ENCODE measurements at places on chromosomes 6 and 20.

DNA sequence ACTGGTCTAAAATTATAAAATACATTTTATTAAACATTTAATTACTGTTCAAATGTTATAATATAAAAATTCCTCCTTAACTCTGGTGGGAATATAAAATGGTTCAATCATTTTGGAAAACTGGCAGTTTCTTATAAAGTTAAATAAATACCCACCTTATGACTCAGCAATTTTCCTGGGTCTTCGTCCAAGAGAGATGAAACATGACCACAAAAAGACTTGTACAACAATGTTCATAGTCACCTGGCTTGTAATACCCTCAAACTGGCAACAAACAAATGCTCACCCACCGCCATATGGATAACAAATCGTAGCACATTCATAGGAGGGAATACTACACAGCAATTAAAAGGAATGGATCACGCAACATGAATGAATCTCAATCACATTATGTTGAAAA lies 66.0 kb upstream of the RIN2 start:
- DNase-seq: no peak

GRCh38 chr6:132708771-132709170 lies 5.1 kb downstream of the VNN1 start:
- no peak for DNase-seq

- DNase-seq: no peak
These were observed 1160.0 kb downstream of the HACE1 start for GRCh38 chr6:103699769-103700168.

GRCh38 chr6:164151161-164152120 lies 736.9 kb downstream of the QKI start:
- DNase-seq: no peak

- DNase-seq: no peak
These were observed 94.2 kb upstream of the EXOC2 start for GRCh38 chr6:786946-787763.

GRCh38 chr6:166331503-166332415 lies 10.6 kb downstream of the SFT2D1 start:
- DNase-seq: no peak

DNA sequence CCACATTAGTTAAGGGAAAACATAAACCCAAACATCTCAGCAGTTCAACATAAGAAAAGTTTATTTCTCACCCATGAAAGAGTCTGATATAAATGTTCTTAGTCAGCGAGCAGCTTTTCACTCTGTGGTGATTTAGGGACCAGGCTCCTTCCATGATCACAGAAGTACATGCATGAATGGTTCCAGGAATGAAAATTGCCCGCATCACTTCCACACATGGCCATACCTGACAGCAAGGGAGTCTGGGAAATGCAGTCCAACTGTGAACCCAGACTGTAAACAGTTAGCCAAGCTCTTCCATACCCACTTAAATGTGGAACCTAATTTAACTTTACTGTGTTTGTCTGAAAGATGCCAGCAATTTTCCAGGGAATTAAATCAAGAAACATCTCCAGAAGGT lies 353.9 kb downstream of the HACE1 start:
- no peak for DNase-seq

DNA sequence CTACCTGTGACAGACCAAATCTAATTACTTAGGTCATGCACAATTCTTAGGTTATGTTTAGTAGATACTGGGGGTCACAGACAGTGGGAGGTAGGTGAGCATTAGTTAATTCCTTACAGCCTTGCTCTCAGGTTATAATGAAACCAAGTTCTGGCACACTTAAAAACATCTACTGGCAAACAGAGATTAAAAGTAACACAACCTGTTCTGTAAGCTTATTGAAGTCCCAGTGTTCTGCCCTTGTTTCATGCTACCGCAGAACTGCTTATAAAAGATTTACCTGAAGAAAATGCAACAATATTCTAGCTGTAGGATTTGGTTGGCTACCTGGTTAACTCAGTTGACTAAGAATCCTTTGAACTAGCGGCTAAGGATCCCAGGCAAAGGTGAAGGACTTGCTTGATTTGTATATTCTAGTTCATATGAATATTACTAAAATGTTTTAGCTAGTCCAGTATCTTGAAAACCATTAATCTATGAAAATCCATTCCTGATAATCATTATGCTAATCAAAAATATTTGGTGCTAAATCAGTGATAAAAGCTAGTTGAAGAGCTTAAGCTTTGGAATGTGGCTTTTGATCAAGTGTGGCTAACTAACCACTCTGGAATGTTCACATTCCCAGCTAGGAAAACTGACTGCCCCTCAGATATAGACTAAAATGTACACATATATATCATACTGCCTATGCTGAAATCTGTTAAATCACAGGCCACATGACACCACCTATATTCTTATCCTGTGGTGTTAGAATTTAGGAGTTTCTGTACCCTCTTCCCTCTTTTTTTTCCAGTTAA lies 7.2 kb downstream of the PEX3 start:
- DNase-seq: no peak

GRCh38 chr20:40807821-40808170 lies 118.8 kb upstream of the MAFB start:
- DNase-seq: no peak

GRCh38 chr20:31543966-31544598 lies 29.8 kb downstream of the HM13 start:
- no peak for DNase-seq

GRCh38 chr20:24488064-24488799 lies 18.8 kb downstream of the SYNDIG1 start:
- no peak for DNase-seq
